ENCODE measurements at places on chromosomes 5 and 9. TPM values are rescaled to one million over a fixed set of nuclear protein-coding genes. Genes with fewer than 3 reads are reported as not detected.
A peak's percentile ranks its signal among the peaks of the same experiment; 100 is the strongest.

NXNL2 gene
- total RNA-seq: not detected

C8G gene
- not detected for total RNA-seq

ADRA1B gene
- total RNA-seq: 3.4 TPM

CDH18 gene
- total RNA-seq: not detected

NIPBL gene
- total RNA-seq: 44.9 TPM

DNA sequence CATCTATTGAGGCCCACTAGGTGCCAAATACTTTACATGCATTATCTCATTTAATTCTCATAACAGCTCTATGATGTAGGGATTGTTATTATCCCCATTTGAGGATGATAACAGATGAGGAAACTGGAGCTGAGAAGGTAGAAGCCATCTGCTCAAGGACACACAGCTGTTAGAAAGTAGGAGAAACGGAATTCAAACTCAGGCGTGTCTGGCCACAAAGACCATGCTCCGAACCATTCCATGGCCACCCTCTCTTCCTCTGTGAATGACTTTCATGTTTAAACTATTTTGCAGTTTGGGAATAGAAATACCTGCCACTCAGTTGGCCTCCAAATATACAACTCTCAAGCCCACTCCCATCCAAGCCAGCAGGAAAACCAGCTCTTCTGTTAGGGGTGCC, 87.6 kb upstream of the ANKRD55 start:
- ATAC-seq: no peak

- no peak for ATAC-seq
Measured at GRCh38 chr9:127285965-127286364, 21.4 kb downstream of the GARNL3 start.

DNA sequence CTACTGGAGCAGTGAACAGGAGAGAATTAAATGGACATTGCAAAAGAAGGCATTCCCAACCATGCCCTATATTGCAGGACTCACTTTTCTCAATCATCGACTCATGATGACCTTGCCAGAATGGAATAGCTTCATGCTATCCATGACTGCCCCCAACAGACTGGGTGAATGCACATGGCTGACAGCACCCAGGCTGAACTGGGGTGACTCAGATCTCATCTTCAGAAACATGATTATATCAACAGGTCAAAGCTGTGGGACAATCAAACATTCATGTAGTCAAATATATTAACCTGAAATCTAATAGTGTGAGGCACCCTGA, 34.7 kb upstream of the MIER3 start:
- ATAC-seq: no peak

- no peak for ATAC-seq
Measured at GRCh38 chr5:126884269-126884819, 107.4 kb downstream of the LMNB1 start.

DNA sequence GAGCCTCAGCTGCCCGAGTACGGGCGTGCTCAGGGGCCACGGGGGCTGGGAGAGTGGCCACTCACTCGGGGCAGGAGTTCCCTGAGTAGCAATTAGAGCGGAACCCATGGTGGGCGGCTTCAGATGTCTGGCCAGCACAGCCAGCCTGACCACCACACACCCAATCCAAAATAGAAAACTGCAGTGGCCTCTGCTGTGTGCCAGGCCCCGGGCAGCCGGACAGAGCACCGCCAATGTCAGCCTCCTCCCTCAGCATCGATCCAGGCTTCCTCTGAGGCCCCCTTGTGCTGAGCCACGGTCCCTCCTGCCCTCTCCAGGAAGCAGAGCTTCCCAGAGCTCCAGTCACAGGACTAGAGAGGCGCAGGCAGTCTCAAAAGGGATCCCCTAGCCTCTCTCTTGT, 2.7 kb downstream of the ADAMTS2 start:
- ATAC-seq: no peak

GRCh38 chr5:33504570-33504969, 63.8 kb downstream of the TARS1 start:
- no peak for ATAC-seq

DNA sequence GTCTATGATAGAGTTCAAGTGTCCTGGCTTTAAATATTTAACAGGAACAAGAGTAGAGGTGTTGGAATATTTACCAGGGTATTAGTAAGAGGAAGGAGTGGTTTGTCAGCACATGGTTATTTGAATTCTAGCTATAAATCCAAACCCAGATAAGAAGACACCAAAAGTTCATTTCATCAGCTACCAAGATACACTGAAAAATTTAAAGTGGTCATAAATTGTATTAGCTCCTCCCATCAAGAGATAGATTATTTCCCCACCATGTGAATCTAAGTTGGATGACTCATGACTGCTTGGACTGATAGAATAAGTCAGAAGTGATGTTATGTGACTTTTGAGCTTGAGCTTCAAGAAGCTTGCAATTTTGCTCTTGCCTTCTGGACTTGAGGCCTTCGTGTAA, 72.1 kb upstream of the GRAMD2B start:
- no peak for ATAC-seq

DNA sequence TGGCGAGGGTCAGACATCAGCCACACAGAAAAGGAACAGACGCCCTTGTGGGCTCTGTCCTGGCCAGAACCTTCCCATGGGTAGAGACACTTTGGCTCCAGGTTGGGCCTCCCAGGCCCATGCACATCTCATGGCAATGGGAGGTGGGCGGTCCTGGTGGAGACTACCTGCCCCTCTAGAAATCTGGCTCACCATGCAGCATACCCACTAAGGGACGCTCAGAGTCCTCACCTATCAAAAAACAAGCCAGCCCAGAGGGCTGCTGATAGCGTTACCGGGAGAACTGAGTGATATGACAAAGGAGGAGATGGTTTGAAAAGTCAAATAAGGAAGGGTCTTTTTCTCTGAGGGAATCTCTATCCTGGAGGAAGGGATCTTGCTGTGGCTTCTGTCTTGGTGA, 62.1 kb downstream of the C5orf15 start:
- ATAC-seq: no peak

DNA sequence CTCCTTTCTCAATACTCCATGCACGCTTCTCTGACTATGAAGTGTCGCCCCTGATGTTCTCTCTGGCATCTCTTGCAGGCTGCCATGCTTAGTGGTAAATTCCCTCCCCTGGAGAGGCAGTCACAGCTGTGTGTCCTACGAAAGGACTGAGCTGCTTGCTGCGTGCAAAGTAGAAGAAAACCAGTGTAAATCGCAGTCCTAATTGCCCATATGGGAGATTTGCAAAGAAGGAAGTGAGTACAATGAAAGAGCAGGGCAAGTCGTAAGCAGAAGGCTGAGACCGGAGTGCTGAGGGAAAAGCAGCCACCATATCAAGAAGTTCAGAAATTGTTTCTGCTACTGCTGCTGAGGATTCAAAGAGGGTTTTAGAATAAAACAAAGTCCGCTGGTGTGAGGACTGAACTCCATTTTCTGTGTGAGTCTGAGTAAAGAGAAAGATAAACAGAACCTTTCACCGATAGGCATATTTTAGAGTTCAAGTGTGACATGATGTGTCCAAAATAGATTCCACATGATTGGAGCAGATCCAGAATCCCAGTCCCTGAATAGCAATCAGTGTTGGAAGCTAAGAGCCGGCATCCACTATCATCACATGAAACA, 507.8 kb upstream of the MPDZ start:
- ATAC-seq: peak; percentile 67

- ATAC-seq: no peak
Measured at GRCh38 chr9:76045221-76045620, 154.7 kb downstream of the PCSK5 start.

GRCh38 chr5:147760086-147760875, 22.2 kb downstream of the JAKMIP2 start:
- ATAC-seq: no peak

- ATAC-seq: no peak
Measured at GRCh38 chr9:13508681-13509080, 229.2 kb upstream of the MPDZ start.

- ATAC-seq: no peak
Measured at GRCh38 chr9:76718166-76718565, 46.1 kb upstream of the PCA3 start.

DNA sequence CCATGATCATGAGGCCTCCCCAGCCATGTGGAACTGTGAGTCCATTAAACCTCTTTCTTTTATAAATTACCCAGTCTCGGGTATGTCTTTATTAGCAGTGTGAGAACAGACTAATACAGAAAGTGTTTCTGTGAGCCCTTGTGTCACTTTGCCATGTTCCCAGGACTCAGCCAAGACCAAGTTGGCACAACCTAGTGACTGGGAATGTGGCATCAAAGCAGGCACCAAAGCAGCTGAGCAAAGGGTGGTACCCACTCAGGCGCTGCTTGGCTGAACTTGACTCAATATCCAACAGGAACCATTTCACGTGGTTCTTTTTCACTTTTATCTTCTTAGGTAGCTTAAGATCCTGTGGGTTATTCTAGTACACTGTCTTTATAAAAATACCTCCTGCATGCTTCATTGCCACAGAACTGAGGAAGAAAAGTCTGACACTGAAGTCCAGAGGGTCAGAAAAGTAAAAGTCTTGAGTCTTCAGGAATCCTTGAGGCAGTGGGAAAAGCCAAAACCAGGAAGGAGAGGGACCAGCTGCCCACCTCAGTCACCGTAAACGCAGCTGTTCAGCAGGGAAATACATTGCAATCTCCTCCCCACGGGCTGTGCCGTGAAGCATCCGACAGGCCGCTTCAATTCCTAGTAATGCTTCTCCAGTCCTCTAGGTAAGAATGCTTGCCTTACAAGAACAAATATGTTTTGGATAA, 90.5 kb upstream of the RETREG1 start:
- no peak for ATAC-seq

GRCh38 chr9:137031904-137032640, at the start of gene FUT7:
TSS of gene FUT7 (minus strand) at chr9:137032088. CDS start at chr9:137031991, 97 bp downstream.
- ATAC-seq: no peak

DNA sequence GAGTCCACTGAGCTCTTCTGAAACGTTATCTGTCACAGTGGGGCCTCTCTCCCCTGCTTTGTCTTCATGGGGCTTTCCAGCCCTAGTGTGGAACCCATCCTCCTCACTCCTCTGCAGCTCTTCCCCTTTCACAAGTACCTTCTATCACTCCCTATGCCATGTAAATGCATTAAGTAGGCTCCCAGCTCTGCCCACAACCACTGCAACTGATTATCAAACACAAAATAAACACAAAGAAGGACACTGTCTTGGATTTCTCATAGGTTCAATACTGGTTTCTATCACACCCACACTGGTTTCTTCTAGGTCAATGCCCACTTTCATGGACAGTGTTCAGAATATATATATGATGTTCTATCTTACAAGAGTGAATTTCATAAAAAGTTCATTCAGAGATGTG, 139.4 kb downstream of the GNAQ start:
- ATAC-seq: no peak
